Breast epithelium (tissue), 4 donors: ENCODE measurements at places on chromosomes 6 and 20.

GRCh38 chr20:59671661-59672471 is 67.5 kb downstream of the PHACTR3 start:
- no peak overlapping the region for H3K27ac ChIP-seq
- no peaks in the 10 kb centered on the region for H3K4me1 ChIP-seq
- no peaks in the 10 kb centered on the region for H3K27me3 ChIP-seq

DNA sequence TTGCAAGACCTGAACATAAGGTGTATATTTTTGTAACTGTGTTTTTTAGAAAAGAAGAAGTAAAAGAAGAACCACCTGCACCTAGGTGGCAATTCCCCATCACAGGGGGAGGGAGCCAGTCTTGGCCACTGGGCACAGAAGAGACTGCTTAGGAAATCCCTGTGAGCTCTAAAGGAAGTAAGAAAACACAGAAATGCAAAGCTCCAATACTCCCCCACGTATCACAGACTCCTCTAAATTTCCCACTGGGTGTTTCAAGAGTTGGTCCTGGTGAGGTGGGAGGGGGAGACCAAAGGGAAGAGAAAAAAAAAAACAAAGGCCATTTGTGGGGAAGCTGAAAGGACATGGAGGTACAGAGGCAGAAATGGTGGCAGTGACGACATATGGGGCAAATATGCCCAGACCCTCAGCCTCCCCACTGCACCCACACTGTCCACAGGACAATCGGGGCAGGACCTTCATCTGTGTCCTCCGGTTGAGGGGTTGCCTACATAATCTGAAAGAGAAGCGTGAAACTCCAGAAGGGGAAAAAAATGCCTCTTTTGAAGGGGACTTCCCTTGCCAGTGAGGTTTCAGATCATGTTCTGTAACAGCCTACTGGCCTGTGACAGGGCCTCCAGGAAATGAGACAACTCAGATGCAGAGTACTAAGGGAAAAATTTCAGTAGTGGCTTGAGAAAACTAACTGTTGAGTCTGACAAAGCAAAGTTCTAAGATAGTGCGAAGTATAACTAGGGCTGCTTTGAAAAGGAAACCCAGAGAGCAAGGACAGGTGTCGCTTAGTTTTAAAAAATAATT is 226.2 kb upstream of the MARCKS start:
- H3K27ac ChIP-seq: peak overlapping the region; percentile 34
- no peak overlapping the region for H3K4me3 ChIP-seq
- H3K36me3 ChIP-seq: no peaks in the 10 kb centered on the region
- DNase-seq: no peak

- DNase-seq: no peak
- H3K36me3 ChIP-seq: no peaks in the 10 kb centered on the region
- H3K27ac ChIP-seq: no peak overlapping the region
- no peak overlapping the region for H3K4me3 ChIP-seq
- no peaks in the 10 kb centered on the region for H3K4me1 ChIP-seq
- no peaks in the 10 kb centered on the region for H3K27me3 ChIP-seq
These were observed 174.3 kb upstream of the STXBP5 start for GRCh38 chr6:147029923-147030322.

DNA sequence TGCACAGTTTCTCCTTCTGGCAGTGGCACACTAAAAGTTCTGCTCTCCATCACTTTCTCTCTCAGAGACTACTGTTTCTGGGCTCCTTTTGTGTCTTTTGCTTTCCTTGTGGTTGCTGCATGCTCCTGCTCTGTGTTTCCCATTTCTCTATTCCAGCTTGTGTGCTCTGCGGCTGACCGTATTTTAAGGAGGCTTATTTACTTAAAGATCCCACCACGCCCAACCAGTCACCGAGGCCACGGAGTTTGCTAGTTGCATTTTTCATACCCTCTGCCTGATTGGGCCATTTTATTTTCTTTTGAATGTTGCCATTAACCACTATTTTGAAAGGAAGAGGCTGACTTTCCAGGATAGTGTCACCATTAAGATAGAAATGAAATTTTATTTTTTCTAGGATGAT is 626.4 kb upstream of the MMS22L start:
- no peak overlapping the region for H3K27ac ChIP-seq
- DNase-seq: no peak
- H3K4me3 ChIP-seq: no peak overlapping the region
- H3K36me3 ChIP-seq: no peaks in the 10 kb centered on the region
- no peaks in the 10 kb centered on the region for H3K27me3 ChIP-seq

DNA sequence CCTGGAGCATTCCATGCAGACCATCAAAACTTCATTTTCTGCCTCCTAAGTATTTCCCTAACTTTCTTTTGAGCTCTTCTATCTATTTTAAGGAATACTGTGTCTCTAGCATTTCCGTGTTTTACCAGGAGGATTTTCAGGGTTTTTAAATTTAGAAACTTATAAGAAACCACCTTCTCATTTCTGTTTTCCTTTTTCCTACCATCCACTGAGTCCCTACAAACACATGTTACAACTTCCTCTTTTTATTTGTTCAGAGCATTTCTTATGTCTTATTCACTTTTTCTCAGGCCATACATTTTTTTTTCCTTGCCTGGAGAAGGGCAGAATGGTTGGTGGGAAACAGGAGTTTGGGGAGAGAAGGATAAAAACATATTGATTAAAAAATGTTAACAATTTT is 130.0 kb upstream of the BMP5 start:
- no peak for DNase-seq
- H3K4me3 ChIP-seq: no peak overlapping the region
- no peaks in the 10 kb centered on the region for H3K36me3 ChIP-seq
- H3K27ac ChIP-seq: no peak overlapping the region
- H3K4me1 ChIP-seq: no peaks in the 10 kb centered on the region
- no peaks in the 10 kb centered on the region for H3K27me3 ChIP-seq

- no peaks in the 10 kb centered on the region for H3K4me1 ChIP-seq
- DNase-seq: no peak
- no peak overlapping the region for H3K4me3 ChIP-seq
- no peak overlapping the region for H3K27ac ChIP-seq
- H3K36me3 ChIP-seq: no peaks in the 10 kb centered on the region
These were observed 52.1 kb upstream of the SNX9 start for GRCh38 chr6:157770946-157771345.

DNA sequence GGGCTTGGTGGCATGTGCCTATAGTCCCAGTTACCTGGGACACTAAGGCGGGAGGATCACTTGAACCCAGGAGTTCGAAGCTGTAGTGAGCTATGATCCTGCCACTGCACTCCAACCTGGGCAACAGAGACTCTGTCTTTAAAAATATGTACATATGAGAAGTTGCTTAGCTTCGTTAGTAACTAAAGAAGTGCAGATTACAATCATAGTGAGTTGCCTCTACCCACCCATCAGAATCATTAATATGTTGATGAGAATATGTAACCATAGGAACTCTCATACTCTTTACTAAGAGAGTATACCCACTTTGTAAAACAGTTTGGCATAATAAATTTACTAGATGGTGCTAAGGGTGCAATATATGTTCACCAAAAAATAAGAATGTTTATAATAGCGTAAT is 54.0 kb downstream of the EFHC1 start:
- no peak overlapping the region for H3K27ac ChIP-seq
- H3K4me3 ChIP-seq: no peak overlapping the region
- no peaks in the 10 kb centered on the region for H3K36me3 ChIP-seq
- no peaks in the 10 kb centered on the region for H3K27me3 ChIP-seq
- no peak for DNase-seq

- no peak overlapping the region for H3K4me3 ChIP-seq
- no peaks in the 10 kb centered on the region for H3K4me1 ChIP-seq
- no peaks in the 10 kb centered on the region for H3K27me3 ChIP-seq
- no peak overlapping the region for H3K27ac ChIP-seq
- no peak for DNase-seq
- no peaks in the 10 kb centered on the region for H3K36me3 ChIP-seq
These were observed 81.8 kb upstream of the CNKSR3 start for GRCh38 chr6:154592199-154592860.

DNA sequence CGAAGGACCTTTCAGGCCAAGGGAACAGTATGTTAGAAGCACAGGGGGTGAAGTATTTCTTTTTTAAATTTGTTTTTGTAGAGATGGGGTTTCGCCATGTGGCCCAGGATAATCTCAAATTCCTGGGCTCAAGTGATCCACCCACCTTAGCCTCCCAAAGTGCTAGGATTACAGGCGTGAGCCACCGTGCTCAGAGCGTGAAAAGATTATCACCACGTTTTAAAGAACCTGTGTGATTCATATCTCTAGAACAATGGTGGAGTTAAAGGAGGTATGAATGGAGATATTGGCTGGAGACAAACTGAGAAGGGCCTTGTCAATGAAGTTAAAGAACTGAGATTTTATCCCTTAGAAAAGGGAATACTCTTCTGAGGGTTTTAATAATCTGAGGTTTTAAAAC is 9.7 kb downstream of the ASF1A start:
- no peak for DNase-seq
- H3K4me1 ChIP-seq: no peaks in the 10 kb centered on the region
- no peaks in the 10 kb centered on the region for H3K27me3 ChIP-seq
- H3K36me3 ChIP-seq: no peaks in the 10 kb centered on the region
- H3K27ac ChIP-seq: no peak overlapping the region

DNA sequence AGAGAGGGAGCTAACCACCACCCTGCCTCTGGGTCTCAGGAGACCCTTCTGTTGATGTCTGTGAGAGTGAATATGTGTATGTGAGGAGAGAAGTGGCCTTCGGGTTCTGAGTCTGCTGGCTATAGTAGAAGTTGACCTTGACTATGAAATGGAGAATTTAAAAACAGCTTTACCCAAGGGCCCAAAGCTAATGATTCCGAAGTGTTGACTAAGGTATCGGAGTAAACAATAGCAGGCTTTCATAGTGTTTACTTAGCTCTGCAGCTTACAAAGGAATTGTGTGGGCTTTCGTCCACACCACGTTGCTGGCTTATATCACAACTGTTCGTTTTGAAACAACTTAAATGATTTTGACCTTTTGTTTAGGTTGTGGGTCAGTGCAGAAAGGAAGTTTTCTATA is 126.5 kb upstream of the JAG1 start:
- no peaks in the 10 kb centered on the region for H3K4me1 ChIP-seq
- no peak for DNase-seq
- H3K36me3 ChIP-seq: no peaks in the 10 kb centered on the region
- H3K27ac ChIP-seq: no peak overlapping the region

GRCh38 chr6:139994998-139995397 is 620.5 kb upstream of the CITED2 start:
- no peak for DNase-seq
- H3K4me3 ChIP-seq: no peak overlapping the region
- no peaks in the 10 kb centered on the region for H3K27me3 ChIP-seq
- no peak overlapping the region for H3K27ac ChIP-seq
- no peaks in the 10 kb centered on the region for H3K4me1 ChIP-seq

DNA sequence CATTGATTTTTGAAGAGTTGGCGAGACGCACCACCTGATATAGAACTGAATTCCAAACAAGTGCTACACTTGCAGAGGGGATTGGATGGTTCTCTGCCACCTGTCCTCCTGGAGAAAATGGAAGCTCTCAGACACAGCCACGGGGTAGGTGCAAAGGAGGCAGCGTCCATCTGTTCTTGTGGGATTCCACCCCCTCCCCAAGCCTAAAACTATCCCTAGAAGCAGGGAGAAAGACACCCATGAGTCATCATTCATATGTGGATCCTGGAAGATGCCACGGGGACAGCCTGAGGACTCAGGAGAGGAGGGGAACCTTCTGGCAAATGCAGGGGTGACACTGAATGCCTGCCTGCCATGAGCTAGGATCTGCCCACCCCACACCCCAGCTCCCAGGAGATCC is 171.3 kb upstream of the CST7 start:
- H3K4me3 ChIP-seq: no peak overlapping the region
- no peaks in the 10 kb centered on the region for H3K4me1 ChIP-seq
- no peak overlapping the region for H3K27ac ChIP-seq

- no peaks in the 10 kb centered on the region for H3K36me3 ChIP-seq
- H3K4me3 ChIP-seq: no peak overlapping the region
- no peaks in the 10 kb centered on the region for H3K4me1 ChIP-seq
- no peaks in the 10 kb centered on the region for H3K27me3 ChIP-seq
- no peak for DNase-seq
- H3K27ac ChIP-seq: no peak overlapping the region
These were observed 150.8 kb downstream of the OR2B2 start for GRCh38 chr6:27761391-27761790.

- H3K36me3 ChIP-seq: no peaks in the 10 kb centered on the region
- no peak overlapping the region for H3K27ac ChIP-seq
- no peak overlapping the region for H3K4me3 ChIP-seq
- no peaks in the 10 kb centered on the region for H3K27me3 ChIP-seq
These were observed 68.7 kb upstream of the FOXC1 start for GRCh38 chr6:1540864-1541521.

DNA sequence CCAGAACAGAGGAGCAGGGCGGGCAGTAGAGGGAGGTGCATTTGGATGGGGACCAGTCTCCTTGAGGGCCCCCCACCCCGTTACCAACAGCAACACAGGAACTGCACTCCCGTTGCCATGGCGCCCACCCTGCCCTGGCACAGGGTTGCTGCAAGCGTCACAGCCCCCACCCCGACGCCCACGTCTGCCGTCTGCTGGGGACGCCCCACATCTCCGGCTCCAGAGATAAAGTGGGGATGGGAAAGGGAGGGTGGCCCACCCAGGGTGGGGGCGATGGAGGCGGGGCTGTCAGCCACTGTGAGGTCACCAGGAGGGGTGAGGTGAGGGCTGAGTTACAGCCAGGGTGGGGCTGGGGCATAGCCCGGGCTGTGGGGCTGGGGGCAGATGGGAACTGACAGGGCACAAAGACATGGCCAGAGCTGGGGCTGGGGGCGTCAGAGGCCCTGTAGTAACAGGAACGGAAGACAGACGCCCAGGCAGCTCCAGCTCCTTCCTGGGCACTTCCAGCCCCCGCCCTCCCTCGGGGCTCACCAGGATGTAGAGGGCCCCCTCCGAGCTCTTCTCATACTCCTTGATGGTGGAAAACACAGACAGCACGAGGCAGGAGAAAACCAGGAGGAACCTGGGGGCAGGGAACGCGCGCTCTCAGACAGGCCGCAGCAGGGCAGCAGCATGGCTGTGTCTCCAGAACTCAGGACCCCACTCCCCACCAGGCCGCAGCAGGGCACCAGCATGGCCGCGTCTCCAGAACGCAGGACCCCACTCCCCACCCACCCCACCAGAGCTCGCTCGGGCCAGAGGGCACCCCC is 26.0 kb downstream of the KCNQ2 start:
- no peak for DNase-seq
- H3K36me3 ChIP-seq: no peaks in the 10 kb centered on the region
- H3K4me1 ChIP-seq: no peaks in the 10 kb centered on the region
- H3K27ac ChIP-seq: no peak overlapping the region

GRCh38 chr6:143346004-143346403 is 104.5 kb downstream of the ADAT2 start:
- H3K4me1 ChIP-seq: no peaks in the 10 kb centered on the region
- H3K27me3 ChIP-seq: no peaks in the 10 kb centered on the region
- no peak for DNase-seq
- H3K27ac ChIP-seq: no peak overlapping the region

DNA sequence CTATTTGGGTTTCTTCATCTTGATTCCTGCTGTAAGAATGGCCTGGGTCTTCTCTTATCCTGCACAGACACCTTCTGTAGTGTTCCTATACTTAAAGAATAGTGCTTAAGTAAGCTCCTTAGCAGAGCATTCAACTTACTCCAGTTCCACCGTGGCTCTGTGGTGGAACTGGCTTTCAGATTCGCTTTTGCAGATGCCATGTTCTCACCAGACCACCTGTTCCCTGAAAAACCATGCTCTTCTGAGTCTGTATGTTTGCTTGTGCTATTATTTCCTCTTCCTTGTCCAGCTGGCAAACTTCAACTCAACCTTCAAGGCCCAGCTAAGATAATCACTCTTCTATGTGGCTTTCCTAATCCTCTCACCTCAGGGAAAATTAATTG is 4.9 kb downstream of the ELMO2 start:
- peaks cover 15% of the 10 kb centered on the region for H3K4me1 ChIP-seq
- no peak overlapping the region for H3K4me3 ChIP-seq
- no peaks in the 10 kb centered on the region for H3K27me3 ChIP-seq
- DNase-seq: no peak
- H3K27ac ChIP-seq: peak overlapping the region; percentile 92
